ENCODE measurements at places on chromosomes 3 and 15. TPM values are rescaled to one million over a fixed set of nuclear protein-coding genes. Genes with fewer than 3 reads are reported as not detected.
A peak's percentile ranks its signal among the peaks of the same experiment; 100 is the strongest.

Gene GDPGP1
- polyA plus RNA-seq, result 1.4 TPM

- no peak overlapping the region for H3K27ac ChIP-seq
- peaks cover 4% of the 10 kb centered on the region for H3K36me3 ChIP-seq
- H3K27me3 ChIP-seq, result no peaks in the 10 kb centered on the region
- no peak for DNase-seq
These were observed 125.9 kb upstream of the PHLDB2 start for GRCh38 chr3:111733154-111733553.

Gene FANCD2
- polyA plus RNA-seq, result 2.8 TPM

DNA sequence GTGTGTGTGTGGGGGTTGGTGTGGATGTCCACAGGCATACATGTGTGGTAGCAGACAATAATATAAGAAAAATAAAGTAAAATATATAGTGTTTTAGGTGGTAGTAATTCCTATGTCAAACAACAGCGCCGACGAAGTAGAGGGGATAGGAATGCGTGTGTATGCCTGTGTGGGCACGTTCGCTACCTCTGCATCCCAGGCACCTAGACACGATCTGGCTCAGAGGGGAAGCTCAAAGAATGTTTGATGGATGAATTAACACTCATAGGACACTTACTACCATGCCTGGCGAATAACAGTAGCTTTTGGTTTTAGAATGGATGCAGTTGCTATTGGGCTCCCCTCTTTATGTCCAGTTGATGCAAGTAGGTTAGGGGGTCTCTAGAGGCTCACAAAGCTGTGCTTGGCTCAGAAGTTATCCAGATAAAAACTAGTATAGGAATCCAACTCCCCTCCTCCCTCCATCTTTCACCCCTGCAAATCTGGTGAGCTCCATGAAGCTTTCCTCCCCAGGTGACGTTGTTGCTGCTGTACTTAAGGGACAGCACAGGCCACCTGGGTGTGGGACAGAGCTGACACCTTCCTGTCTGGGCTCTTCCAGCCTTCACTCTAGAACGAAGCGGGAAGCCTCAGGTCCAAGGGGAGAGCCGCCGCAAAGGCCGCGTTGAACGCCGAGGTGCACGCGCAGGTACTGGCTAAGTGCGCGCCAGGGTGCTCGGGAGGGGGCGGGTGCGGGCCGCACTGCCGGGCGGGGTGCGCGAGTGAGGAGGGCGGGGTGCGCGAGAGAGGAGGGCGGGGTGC is 192.6 kb upstream of the LYSMD4 start:
- peaks cover 18% of the 10 kb centered on the region for H3K4me1 ChIP-seq
- DNase-seq, result peak; percentile 67
- peaks cover 15% of the 10 kb centered on the region for H3K27me3 ChIP-seq

DNA sequence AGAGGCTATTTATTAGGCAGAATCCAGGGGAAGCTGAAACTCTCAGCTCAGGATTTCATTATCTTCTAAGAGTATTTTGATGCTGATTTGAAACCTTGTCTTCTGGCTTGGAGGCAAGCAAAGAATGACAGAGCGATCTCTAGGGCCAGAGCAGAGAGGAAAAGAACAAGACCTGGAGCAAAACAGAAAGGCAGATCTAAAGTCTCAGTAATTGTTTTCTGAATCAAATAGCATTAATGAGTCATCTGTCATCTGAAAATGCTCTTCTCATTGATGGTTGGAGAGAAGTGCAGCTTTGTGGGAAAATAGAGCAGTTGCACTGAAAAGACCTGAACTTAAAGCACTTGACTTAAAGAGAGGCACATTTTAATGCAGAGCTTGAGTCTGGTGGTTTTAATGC is 385.9 kb downstream of the RAP2B start:
- no peaks in the 10 kb centered on the region for H3K27me3 ChIP-seq
- H3K4me1 ChIP-seq, result peaks cover 1% of the 10 kb centered on the region
- no peak overlapping the region for H3K27ac ChIP-seq

- no peaks in the 10 kb centered on the region for H3K36me3 ChIP-seq
- no peak for DNase-seq
- peaks cover 5% of the 10 kb centered on the region for H3K27me3 ChIP-seq
- H3K4me1 ChIP-seq, result no peaks in the 10 kb centered on the region
- H3K27ac ChIP-seq, result no peak overlapping the region
These were observed 16.1 kb upstream of the TMEM115 start for GRCh38 chr3:50375258-50375931.

DNA sequence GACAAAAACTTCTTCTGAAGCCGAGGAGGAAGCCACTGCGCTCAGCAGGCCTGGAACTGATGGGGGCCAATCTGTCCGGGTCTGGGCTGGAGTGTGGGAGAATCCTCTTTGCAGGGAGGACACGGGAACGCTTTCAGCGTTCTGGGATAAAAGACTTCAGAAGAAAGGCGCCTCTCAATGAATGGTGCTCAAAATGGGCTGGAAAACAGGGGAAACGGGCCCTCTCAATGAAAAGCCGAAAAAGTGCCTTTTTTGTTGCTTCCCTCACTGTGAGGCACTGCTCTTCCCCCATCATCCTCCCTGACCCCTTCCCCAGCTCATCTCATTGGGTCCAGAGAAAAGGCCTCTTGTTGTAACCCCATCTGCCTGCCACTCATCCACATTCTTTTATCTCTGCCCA is 119.5 kb upstream of the LRIG1 start:
- H3K4me1 ChIP-seq, result no peaks in the 10 kb centered on the region
- no peaks in the 10 kb centered on the region for H3K36me3 ChIP-seq
- no peak for DNase-seq
- H3K27ac ChIP-seq, result no peak overlapping the region
